ENCODE measurements at places on chromosomes 5 and 9. TPM values are rescaled to one million over a fixed set of nuclear protein-coding genes. Genes with fewer than 3 reads are reported as not detected.

PCDHGA9 gene
- total RNA-seq: 3.7 TPM

LCN12 gene
- total RNA-seq: 9.8 TPM

ZNF462 gene
- 32.9 TPM for total RNA-seq

PKD2L2 gene
- 0.85 TPM for total RNA-seq

GFI1B gene
- total RNA-seq: 0.46 TPM

PCDHGA5 gene
- 4.7 TPM for total RNA-seq

GABRP gene
- total RNA-seq: not detected

HRCT1 gene
- total RNA-seq: 5.6 TPM

DNA sequence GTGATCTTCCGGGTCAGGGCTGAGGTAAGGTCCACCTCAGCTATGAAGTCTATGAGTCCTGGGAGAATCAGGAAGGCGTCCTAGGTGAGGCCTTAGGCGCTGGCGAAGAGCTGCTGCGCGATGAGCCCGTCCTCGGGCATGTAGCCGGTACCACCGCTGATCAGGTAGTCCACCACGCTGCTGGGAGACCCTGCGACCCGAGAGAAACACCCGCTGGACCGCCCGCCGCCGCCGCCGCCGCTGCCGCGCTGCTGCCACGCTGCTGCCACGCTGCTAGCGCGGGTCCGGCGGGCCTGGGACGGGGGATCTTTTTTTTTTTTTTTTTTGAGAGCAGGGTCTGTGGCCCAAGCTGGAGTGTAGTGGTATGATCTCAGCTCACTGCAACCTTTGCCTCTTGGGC is 8.0 kb upstream of the DCAF12 start:
- no peak for DNase-seq

- no peak for DNase-seq
These were observed 36.7 kb upstream of the TIFAB start for GRCh38 chr5:135488727-135489465.

GRCh38 chr5:36657563-36657995 is 51.2 kb downstream of the SLC1A3 start:
- DNase-seq: peak; percentile 54

DNA sequence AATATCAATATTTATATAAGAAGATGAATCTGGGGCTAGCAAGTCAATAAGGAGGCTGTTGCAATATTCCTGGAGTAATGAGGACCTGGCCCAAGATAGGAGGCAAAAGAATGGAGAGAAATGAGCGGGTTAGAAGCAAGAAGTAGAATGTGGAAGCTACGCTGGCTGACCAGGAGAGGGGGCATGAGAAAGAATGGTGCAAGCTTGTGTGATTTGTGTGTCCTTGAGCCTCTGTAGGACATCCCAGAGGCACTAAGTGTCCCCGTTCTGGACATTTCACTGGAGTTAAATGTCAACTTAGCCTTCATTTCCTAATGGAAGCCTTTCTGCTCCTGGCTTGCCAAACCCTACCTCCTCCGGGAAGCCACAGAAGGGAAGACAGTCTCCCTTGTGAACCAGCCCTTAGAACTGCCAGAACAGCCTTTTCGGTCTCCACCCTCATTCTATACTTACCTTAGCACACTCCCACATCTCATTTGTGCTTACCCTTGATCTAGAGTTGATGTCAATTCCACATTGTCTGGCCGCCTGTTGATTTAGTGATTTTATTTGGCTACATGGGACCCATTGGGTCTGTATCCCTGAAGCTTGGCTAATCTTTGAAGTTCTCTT is 6.7 kb upstream of the PDE6A start:
- DNase-seq: no peak

DNA sequence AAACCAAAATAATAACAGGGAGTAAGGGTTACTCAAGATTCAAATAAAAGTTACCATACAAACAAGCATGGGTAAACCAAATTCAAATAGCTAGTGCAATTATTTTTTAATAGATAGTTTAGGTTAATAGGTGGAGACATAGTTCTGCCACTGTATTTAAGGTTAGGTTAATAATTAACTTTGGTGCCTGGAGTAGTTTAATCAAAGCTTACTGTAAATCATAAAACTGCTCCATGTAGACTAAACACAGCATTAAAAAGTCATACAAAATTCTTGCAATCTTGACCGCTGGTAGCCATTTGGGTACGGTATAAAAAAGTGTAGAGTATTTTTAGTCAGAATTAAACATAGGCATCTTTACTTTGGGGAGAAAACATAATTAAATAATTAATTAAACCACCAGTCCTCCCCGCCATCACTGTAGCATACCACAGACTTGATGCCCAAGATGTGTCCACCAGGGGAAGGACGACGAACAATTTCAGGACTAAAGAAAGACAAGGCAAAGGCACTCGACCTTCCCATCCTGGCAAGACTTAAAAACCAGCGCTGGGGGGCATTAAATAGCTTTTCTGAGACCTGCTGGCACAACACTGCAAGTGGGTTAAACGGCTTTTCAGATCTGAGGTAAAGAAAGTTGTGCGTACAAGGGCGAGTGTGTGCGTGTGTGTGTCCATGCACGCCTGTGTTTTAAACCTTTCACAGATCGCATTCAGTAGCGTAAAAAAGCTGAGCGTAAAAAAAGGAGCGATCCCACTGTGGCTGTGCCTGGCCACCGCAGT is 2.9 kb downstream of the SEMA6A start:
- no peak for DNase-seq

GRCh38 chr9:79610019-79610631 is 38.4 kb downstream of the TLE4 start:
- no peak for DNase-seq

- DNase-seq: no peak
These were observed 154.3 kb downstream of the PALM2AKAP2 start for GRCh38 chr9:109934136-109934856.

DNA sequence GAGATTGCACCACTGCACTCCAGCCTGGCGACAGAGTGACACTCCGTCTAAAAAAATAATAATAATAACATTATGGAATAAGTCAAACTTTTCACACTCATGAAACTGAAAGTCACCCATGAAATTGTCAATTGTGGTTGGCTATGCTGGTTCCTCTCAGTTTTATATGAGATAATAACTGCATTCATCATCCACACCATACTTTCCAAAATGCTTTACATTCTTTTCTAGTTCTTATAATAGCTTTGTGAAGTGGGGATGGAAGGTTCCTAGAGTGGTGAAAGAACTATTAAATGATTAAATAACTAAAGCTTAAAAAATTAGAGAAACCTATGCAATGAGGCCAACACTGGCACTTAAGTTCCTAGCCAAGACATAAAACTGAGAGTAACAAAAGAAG is 12.6 kb upstream of the ASPN start:
- no peak for DNase-seq

- DNase-seq: no peak
These were observed 7.3 kb downstream of the VLDLR start for GRCh38 chr9:2628919-2629318.

DNA sequence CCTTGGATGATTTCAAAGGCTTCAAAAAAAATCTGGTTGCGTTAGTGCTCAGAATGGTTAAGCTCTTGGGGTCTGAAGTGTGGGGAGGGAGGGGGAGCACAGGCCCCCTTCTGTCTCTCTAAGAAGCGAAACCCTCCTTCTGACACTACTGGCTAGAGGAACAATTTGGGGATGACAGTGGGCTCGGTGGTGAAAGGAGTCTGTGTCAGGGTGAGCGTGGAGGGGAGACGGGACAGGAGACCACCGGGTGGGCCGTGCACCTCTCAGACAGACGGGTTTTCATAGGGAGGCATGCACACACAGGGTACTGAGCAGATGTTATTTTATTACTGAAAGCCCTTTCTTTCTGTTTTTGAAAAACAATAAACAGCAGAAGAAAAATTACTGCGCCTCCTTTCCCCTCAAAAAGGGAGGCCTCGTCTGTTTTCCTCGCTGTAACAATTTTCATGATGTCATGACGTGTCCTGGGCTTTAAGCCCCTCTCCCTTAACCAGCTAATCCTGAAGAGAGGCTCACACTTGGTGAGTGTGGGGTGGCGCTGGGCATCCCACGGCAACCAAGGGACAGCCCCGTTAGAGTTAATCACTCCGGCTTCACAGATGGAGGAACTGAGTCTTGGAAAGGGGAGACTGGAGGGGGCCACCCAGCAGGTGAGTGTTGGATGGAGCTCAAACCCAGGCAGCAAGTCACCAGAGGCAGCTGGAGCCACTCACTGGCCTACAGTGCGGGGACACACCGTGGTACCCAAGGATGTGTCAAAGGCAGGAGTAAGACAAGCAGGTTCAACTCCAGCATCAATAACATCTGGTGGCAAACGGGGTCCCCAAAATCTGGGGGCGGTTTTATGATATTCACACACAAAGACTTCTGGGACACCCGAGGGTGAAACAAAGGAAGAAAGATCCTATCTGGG is 53.4 kb downstream of the PTCH1 start:
- no peak for DNase-seq

DNA sequence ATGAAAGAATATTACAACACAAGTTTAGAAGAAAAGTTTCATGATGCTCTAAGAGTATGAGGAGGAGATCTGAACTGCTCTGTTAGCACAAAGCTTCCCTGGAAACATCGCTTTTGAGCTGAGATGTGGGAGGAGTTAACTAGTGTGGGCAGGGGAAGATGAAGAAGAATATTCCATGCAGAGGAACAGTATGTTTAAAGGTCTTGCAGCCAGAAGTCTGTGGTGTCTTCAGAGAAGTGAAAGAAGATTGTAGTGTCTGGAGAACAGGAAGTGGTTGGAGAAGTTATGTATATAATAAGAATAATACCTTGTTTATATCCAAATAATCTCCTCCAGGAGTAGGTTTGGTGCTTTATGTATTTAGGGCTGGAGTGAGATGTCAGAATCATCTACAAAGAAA is 406.7 kb downstream of the MAN2A1 start:
- no peak for DNase-seq

GRCh38 chr9:126692041-126692758 is 78.5 kb downstream of the LMX1B start:
- no peak for DNase-seq

GRCh38 chr5:107369622-107370021 is 301.1 kb downstream of the EFNA5 start:
- no peak for DNase-seq

- no peak for DNase-seq
These were observed 39.7 kb downstream of the LMNB1 start for GRCh38 chr5:126816649-126817048.

DNA sequence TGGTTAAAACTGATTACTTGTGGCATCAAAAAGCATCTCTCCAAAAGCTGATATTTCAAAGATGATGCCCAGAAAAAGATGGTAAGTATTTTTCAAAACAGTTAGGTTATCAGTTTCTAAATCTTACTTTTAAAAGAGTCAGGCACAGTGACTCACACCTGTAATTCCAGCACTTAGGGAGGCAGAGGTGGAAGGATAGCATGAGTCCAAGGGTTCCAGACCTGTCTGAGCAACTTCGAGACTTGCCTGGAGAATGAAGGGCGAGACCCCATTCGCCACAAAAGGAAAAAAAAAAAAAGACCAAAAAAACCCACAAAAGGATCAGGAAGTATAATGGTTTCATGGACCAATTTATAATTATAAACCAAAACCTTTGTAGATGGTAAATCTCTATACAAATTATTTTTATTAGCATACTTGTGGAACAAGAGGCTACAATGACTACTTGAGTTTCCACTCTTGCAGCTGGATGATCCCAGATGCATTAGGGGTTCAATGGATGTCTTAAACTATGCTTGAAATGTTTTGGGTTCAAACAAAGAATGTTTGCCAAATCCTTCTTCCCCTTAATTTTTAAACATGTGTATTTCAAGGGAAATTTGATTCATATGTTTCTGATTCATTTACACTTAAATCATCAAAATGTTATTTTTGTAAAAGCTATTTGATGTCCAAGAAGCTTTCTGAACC is 96.1 kb downstream of the ADAMTSL1 start:
- no peak for DNase-seq

DNA sequence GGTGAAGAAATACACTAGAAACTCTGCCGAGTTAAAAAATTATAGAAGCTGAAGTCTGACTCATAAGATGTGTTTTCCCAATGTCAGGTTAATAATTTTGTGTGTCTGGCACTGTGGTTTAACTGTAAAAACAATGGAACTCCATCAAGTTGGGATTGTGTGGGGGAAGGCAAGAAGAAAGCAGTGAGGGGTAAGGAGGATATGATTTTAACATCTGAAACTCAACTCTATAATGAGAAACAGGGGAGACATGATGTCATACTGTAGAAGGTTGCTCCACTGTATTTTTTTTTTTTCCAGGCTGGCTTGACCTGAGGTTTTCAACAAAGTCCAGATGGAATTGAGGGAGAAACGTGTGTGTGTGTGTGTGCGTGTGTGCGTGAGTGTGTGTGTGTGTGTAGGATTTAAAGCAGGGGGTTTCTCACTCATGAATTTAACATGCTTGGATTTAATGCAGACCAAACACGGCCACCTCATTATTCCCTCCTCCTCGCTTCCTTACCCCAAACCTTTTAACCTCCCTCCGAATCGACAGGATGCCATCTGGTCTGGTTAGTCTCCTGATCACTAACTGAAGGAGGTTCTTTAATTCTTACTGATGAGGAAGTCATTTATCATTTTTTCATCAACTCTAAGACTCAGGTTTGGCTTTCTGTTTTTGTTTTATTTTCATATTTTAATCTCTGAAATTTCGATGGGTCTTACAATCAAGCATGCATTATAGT is 140.2 kb upstream of the LPAR1 start:
- DNase-seq: no peak

DNA sequence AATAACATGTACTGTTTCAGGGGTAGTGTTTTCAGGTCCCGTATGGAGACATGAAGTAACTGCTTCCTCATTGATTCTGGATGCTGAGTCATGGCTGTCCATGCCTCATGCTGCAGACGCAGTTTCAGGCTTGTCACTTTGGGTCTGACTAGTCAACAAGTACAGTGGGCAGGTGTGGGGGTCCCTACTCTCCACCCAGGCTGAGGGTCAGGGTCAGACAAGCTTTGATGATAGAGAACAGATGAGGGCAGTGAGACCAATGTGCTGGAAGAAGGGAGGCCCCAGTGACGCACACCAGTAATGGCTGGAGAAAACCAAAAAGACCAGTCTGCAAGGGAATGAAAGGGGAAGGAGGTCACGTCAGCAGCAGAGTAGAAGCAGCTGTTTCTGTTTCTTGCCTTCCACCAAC is 80.0 kb upstream of the NFIL3 start:
- DNase-seq: no peak

DNA sequence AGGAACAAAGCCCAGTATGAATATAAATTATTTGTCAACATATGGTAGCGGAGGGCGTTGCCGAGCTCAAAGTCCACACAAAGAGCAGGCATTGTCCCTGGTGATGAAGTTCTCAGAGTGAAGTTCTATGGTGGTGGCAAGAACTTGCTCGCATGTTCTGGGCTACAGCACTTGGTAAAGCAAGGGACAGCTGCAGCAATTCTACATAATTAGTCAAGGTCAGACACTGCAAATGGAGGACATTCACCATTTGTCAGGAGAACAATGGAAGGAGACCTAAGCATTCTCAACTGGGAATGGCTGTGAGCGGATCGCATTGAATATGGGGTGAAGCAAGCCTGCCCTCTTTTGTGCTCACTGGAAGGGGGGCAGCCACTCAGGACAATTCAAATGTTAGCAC is 503.8 kb upstream of the ADAMTS16 start:
- DNase-seq: no peak

DNA sequence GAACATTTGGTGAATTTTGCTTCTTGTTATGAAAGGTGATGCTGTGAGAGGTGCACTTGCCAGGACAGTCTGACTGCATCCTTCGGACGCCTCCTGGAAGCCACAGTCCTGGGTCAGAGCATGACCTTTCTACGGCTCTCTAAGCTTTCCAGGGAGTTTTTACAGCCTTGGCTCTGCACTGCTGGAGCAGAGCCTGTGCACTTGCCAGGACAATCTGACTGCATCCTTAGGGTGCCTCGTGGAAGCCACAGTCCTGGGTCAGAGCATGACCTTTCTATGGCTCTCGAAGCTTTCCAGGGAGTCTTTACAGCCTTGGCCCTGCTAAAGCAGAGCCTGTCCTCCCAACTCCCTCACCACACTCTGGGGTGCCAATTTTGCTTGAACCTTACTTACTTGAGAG is 49.6 kb downstream of the CCDC180 start:
- no peak for DNase-seq

Data from right cardiac atrium (tissue), 5 donors.